NCI-H446 (cell line): ENCODE measurements at places on chromosomes 11 and 22.

DNA sequence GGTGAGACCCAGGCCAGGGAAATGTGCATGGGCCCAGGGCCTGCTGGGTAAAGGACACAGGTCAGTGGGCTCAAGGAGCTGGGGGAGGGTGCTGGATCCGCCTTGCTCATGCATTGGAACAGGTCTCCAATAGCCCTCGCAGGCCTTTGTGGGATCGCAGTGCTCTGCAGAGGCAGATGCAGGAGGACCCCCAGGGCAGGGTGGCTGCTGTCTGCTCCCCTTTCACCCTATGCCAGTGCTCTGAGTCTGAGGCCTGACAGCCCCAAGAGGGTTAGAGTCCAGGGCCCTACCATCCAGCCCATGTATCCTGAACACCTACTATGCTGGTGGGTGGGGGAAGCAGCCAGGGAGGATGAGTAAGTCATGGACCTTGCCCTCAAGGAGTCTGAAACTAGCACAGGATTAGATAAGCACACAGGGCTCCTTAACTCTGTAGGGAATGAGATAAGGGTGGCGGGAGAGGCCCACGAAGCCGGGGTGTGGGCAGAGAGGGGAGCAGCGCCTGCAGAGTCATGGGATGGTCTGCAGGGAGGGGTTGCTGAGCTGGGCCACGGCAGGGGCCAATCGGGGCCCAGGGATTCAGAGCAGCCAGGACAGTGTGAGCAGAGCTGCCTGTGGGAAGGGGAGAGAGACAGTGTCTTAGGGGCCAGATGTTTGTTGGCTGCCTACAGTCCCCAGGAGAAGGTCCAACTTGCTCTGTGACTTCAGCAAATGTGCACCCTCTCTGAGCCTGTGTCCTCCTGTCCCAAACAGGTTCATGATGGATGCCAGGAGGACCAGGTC is 10.5 kb upstream of the EHD1 start:
- no peak for DNase-seq

- no peak for DNase-seq
These were observed 3.3 kb downstream of the SYT7 start for GRCh38 chr11:61577383-61578118.

- no peak for DNase-seq
These were observed 91.4 kb downstream of the RPL27A start for GRCh38 chr11:8773916-8774539.

- no peak for DNase-seq
These were observed 1.9 kb downstream of the EHBP1L1 start for GRCh38 chr11:65577756-65578109.

DNA sequence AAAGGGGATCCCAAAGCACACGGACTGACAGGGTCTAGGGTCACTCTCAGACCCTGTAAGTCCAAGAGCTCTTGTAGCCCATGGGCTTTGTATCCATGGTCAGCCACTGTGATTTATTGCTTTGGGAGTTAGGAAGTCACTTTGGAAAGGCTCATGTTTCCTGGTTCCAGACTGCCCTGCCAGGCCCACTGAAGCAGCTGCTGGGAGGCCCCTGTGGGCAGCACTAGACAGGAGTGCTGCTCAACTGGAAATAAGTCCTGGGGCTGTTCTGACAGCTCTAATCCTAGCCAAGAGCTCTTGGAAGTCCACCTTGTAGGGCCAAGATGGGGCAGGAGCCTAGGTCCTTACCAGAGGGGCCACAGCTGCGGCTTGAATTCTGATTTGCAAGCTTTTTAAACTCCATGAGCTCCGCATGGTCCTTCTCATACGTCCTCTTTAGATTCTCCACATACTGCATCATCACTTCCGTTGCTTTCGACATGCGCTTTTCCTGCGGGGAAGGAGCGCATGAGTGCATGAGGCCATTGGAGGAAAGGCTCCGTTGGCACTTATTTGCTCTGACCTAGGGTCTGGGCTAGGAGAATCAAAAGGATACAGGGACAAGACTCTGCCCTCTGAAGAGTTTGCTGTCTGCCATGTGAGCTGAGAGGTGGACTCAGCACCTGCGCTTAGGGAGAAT is 32.2 kb upstream of the LYVE1 start:
- DNase-seq: no peak

GRCh38 chr11:75196426-75196825 is 44.1 kb upstream of the TPBGL start:
- DNase-seq: no peak

DNA sequence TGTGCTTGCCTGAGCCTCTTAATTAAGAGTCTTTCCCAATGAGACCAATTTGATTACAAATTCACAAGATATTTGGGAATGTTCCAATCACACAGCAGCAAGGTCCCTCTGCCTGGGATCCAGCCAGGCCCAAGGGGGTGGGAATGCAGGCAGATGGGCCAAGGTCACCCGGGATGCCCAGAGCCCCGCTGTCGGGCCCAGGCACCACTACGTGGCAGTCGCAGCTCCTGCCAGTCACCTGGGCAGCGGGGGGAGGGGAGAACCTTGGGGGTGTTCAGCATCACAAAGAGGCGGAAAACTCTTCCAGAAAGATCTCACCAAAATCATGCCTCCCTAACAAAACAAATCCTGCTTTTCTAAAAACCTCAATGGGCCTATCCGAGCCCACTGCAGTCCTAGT is 30.9 kb downstream of the PPM1F start:
- DNase-seq: peak; percentile 50

DNA sequence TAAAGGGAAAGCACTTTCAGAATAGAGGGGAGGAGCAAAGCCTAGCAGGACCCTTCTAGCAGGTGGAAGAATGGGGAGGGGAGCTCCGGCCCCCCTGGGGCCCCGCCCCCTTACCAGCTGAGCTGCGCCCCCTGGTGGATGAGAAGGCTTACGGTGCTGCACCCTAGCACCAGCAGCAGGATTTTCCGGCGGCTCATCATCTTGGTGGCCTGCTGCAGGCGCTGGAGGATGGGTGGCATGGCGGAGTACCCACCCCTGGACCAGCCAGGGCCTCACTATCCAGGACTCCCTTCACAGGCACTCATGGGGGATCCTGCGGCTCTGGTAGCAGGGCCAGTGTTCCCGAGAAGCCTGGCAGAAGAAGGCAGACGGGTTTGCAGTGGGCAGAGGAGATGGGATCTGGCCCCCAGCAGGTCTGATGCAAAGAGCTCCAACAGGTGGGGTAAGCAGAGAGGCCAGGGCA is 3.8 kb downstream of the GAL3ST3 start:
- DNase-seq: peak; percentile 36

DNA sequence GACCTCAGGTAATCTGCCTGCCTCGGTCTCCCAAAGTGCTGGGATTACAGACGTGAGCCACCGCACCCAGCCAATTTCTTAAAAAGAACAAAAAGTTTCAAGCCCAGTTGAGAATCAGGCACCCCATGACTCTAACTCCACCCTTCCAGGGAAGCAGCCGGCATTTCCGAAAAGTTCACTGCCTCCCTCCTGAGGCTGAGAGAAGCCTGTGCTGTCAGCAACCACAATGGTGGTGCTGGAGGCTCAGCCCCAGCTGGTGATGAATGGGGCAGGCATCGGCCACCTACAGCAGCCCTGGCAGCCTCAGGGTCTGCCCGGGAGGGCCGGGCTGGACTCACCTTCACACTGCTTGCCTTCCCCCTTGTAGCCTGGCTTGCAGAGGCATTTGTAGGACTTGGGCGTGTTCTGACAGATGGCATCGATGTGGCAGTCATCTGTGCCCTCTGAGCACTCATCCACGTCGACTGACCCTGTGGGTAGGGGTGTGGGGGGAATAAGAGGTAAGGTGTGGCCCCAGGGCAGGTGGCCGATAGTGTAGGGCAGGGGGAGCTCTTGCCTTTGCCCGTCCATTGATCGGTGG is 4.3 kb downstream of the SCUBE1 start:
- no peak for DNase-seq

DNA sequence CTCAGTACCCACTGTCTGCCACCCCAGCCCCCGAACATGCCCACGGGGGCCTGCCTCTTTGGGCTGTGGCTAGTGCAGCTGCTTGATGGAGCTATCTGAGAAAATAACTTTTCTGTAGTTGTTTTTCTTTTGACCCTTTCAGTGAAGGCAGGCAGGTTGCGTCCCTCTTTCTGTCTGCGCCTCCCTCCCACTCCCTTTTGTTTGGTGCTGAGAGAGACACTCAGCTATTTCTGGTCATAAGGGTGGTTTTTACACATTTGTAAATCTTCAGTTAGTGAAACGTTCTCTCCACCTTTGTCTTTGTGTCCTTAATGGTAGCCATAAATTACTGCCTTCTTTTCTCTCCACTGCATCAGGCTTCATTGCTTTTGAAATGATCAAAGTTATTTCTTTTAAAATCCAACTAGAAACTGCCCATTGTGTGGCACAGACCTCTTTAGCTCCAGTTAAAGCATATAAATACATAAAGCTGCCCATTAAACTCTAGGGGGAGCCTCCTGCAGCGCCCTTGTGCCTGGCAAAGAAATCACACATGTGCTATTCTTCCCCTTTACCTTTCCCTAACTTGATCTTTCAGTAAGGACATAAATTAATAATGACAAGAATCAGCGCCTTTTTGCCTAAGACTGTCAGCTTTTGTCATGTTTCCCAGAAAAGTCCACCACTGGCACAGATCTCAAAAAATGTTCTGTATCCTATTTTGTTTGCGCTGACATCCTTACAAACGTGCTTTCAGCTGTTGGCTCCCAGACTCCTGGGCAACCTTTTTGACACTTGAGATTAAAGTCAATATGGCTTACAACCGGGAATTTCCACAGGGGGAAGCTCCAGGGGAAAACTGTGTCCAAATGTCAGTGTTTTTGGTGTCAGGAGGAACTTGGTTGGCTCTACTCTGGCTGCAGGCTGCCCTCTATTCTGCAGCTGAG is 1.7 kb upstream of the SCUBE2 start:
- DNase-seq: no peak

DNA sequence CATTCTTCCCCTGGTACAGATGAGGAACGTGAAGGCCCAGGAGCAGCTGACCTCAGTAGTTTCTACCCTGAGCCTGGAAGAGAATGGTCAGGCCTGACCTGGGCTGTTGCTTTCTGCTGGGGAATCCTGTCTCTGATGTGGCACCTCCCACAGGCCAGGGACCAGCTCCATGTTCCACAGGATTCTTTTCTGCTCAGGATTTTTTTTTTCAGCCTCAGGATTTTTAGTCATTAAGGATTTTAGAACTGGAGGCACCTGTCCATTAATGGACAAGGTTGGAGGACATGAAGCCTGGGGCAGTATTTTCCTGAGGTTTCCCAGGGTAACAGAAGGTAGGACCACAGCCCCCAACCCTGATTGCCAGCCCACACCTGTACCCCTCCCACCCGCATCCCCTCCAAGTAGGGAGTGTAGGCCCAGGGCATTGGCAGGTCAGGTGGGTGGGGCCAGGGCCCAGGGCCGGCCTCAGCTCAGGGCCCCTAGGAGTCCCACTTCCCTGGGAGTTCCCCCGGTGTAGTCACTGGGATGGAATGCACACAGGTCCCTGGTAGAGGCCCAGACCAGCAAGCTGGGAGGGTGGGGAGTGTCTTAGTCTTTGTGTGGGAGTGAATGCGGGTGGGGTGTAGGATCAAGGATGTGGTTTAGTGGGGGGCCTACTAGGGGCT is 16.1 kb downstream of the BIK start:
- DNase-seq: no peak

GRCh38 chr11:78331711-78332110 is 85.9 kb downstream of the GAB2 start:
- no peak for DNase-seq
